ENCODE measurements at places on chromosomes 6 and 20. TPM values are rescaled to one million over a fixed set of nuclear protein-coding genes. Genes with fewer than 3 reads are reported as not detected.

SLC22A16 gene
- total RNA-seq, result 0.36 TPM

DNA sequence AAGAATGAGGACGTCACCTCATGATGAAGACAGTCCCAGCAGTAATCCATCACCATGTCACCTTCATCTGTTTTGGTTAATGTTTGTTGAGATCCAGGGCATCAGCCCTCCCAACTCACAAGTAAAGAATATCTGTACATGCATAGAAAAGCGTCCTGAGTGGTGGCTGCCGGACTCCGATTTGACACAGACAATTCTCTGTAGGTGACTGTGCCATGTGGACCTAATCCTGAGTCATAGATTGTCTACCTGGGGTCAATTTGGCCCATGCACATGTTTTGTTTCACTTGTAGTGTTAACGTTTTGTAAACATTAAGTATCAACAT is 168.4 kb upstream of the UST start:
- no peaks in the 10 kb centered on the region for H3K4me1 ChIP-seq
- H3K27me3 ChIP-seq, result no peaks in the 10 kb centered on the region
- no peak for DNase-seq
- H3K36me3 ChIP-seq, result no peaks in the 10 kb centered on the region
- H3K27ac ChIP-seq, result no peak overlapping the region
- H3K4me3 ChIP-seq, result no peak overlapping the region

DNA sequence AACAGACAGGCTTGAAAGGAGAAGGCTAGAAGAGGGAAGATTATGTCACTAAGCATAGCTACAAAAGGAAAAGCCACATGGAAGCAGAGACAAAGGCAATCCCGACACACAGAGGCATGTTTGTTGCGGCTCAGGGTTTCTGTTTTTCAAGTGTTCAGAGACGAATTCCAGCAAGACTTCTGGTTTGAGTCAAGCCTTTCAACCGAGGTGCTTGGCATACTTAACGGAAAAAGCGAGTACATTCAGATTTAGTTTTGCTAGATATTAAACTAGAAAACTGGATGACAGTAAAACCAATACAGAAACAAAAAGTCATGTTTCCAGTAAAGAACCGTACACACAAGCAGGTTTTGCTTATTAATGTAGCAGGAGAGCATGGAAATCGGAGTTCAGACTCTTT is 27.2 kb downstream of the MCUR1 start:
- H3K27ac ChIP-seq, result no peak overlapping the region
- no peaks in the 10 kb centered on the region for H3K36me3 ChIP-seq
- H3K27me3 ChIP-seq, result no peaks in the 10 kb centered on the region
- no peaks in the 10 kb centered on the region for H3K4me1 ChIP-seq
- peak overlapping the region; percentile 10 for H3K4me3 ChIP-seq
- DNase-seq, result no peak

DEFB116 gene
- not detected for total RNA-seq

PRL gene
- total RNA-seq, result not detected

GRCh38 chr6:109478841-109479624 is 4.0 kb downstream of the ZBTB24 start:
- H3K27ac ChIP-seq, result no peak overlapping the region
- peak overlapping the region; percentile 19 for H3K4me3 ChIP-seq
- peaks cover 11% of the 10 kb centered on the region for H3K4me1 ChIP-seq

DNA sequence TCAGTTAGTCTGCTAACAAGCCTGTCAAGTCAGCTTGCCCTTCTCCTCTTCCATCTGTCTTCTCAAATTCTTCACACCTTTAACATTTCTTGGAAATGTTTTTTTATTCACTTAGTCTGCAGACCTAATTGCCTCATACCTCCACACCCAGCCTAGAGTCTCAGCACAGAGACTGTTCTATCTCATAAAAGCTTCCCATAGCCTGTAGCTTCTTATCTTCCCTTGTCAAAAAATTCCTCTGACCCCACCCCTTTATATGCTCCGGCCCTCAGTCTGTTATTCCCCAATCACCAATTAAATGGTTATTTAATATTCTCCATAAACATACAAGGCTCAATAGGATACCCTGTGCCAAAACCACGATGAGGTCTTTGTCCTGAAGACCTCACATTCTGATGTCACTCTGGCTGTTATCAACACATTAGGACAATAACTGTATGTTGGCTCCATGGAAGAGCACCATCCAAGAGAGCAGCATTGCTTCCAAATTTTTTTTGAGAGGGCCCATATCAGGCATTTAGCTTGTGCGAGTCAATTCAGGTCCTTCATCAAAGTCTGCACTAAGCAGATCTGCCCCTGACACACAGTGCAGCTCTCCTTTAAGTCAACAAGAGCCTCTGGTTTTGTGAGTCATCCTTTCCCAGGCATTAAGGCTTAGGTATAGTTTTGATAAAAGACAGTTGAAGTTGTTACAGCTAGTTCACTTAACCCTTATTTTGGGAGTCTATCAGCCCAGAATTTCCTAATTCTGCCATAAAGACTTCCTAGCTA is 83.2 kb upstream of the TBX18 start:
- H3K27me3 ChIP-seq, result no peaks in the 10 kb centered on the region
- no peak overlapping the region for H3K27ac ChIP-seq
- H3K4me1 ChIP-seq, result peaks cover 5% of the 10 kb centered on the region
- H3K36me3 ChIP-seq, result no peaks in the 10 kb centered on the region

DNA sequence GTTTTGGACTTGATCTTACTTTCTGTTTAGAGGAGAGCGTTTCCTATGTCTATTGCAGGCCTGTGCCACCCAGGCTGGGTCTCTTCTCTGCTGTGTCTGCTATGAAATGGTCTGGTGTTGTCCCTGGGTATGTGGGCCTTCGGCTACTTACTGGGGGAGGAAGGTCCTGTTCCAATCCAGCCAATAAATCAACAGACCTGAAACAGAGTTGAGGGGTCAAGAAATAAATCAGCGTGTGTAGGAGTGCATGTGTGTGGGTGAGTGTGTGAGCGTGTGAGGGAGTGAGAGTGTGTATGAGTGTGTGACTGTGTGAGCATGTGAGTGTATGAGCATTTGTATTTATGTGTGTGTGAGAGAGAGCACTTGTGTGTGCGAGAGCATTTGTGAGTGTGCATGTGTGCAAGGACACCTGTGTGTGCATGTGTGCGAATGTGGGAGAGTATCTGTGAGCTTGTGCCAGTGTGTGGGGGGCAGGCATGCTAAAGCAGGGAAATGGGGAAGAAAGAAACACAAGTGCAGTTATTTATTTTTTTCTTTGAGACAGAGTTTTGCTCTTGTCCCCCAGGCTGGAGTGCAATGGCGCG is 86.3 kb upstream of the PMEPA1 start:
- no peaks in the 10 kb centered on the region for H3K36me3 ChIP-seq
- no peak for DNase-seq
- H3K4me1 ChIP-seq, result peaks cover 5% of the 10 kb centered on the region

DNA sequence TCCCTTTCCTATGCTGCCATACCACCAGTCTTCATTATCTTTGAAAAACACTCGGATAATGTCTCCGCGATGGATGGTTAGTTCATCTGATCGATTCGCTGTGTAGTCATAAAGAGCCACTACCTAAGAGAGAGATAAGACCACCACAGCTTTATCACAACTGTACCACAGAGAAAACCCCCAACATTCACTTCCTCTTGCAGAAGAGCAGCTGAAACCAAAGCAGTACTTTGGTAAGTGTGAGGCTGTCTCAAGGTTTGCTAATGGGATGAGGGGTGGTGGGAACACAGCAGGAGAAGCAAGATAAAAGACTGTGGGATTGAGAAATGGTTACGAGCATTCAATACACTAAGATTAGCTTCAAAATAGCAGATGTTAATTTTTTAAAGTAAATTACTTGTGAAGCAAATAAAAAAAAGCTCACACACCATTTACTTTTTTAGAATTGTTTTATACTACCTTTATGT is 142.1 kb downstream of the MYB start:
- H3K4me1 ChIP-seq, result no peaks in the 10 kb centered on the region
- DNase-seq, result no peak
- no peak overlapping the region for H3K4me3 ChIP-seq

SLC17A3 gene
- not detected for total RNA-seq

Data from osteoblast (primary cell).